ENCODE measurements at places on chromosomes 1 and 21.

DNA sequence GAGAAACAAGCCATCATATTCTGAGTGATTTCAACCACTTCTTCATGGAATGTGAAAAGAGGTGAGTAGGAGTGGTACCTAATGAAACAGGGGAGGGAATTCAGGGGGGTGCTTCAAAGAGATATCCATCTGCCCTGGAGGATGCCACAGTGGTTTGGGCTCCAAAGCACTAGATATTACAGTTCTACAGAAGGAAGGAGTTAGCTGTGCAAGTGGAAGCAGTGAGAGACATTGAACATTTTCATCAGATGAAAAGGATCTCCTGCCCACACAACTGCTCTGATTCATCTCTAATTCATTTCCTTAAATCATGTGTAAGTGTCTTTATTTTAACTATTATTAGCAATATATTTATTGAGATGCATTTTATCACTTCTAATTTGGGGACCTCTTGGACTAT lies 2.8 kb upstream of the RGS5 start:
- DNase-seq, result no peak

DNA sequence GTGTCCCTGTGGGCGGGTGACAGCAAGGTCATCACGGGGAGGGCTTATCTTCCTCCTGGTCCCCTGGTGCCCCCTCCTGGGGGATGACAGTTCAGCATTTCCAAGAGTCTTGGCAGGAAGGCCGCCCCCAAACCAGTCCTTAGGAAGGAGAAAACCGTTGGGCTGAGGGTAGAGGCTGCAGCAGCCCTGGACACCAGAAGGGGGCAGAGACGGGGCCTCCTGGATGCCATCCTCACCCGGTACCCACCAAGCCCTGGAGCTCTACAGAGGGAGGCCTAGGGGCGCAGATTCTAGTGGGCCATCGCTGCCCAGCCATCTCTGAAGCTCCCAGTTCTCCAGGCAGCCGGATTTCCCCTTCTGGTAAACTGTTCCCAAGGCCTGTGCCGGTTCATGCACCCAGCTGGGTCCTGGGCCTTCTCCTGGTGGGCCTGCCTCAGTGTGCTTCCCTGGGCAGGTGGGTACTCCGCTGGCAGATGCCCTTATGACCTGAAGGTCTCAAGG lies 14.8 kb upstream of the ZNF669 start:
- peak; percentile 15 for DNase-seq

DNA sequence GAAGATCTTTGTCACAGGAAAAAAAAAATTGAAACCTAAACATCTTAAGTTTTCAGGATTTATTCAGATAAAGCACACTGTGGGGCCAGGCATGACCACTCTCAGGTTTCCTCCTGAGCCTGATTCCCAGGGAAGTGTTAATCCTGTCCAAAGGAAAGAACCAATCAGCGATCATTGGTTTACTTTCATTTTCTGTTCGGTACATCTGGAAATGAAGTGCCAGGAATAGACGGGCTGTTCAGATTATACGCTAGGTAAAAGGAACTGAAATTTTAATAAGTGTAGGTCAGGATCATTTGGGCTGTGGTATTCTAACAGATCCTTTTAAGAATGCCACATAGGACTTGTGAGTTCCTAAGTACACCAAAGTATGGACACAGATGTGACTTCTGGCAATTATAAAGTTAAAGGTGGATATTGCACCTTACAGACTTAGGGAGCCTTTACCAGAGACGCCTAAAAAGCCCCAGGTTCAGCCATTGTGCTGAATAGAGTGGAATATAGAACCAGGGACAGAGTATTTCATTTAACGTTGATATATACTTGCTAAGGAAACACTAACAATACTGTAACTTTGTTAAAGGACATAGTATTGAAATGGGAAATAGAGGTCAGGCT lies 9.3 kb upstream of the CACYBP start:
- DNase-seq, result peak; percentile 64

DNA sequence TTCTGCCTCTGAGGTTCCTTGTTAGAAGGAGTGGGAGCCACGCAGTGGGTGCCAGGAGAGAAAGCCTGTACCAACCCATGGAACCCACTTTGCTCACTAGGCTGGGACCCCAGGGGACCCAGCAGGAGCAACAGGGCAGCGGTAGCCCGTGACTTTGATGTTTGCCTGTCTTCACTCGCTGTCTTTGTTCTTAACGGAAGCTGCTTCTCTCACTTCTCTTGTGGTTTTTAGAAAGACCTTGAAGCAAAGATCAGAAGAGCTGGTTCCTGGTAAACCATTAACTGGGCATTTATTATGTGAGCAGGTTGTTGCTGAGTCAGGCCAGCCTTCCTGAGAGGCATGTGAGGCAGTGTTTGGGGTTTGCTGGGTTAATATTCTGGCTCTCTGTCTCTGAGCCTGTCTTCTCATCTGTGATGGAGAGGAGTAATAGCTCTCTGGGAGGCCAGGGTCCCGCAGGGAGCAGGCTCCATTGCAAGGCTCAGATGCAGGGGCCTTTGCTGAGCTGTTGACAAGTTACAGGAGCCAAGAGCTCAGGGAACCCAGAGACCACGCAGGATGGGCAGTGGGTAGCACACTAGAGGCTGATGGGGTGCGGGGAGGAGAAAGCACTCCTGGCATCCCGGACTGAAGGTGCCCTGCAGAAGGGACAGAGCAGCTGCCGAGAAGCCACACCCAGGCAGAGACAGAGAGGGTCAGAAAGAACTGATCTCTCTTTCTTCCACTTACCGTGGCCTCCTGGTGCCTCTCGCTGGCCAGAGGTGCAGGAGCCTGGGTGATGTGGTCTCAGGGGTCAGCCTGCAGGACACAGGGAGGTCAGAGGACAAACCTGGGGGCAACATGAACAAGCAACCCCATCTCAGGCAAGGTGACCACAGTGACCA lies 367.5 kb upstream of the C1orf174 start:
- DNase-seq, result no peak

DNA sequence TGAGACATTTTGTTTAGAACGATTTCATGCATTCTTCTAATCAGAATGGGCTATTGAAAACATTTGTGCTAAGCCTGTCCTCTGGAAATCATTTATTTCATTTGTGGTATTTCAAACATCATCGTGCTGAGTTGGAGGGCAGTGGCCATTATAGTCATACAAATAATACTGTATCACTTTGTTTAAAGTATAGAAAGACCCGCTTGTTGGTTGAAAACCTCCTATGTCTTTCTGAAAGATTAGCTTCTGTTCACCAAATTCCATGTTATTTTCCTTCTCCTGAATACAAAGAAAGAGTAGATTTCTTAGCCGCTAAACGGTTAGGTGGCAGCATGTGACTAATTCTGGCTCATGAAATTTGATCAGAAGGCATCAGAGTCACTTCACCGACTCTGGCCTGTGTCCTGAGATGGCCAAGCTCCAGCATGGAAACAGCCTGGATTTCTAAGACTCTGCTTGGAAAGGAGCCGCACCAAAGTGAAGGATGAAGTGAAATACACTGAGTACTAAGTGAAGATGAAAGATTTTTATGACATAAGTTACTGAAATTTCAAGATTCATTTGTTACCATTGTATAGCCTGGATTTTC lies 355.1 kb downstream of the USP25 start:
- DNase-seq, result no peak

GRCh38 chr1:226220473-226221189 lies 2.8 kb upstream of the MIXL1 start:
- DNase-seq, result no peak

DNA sequence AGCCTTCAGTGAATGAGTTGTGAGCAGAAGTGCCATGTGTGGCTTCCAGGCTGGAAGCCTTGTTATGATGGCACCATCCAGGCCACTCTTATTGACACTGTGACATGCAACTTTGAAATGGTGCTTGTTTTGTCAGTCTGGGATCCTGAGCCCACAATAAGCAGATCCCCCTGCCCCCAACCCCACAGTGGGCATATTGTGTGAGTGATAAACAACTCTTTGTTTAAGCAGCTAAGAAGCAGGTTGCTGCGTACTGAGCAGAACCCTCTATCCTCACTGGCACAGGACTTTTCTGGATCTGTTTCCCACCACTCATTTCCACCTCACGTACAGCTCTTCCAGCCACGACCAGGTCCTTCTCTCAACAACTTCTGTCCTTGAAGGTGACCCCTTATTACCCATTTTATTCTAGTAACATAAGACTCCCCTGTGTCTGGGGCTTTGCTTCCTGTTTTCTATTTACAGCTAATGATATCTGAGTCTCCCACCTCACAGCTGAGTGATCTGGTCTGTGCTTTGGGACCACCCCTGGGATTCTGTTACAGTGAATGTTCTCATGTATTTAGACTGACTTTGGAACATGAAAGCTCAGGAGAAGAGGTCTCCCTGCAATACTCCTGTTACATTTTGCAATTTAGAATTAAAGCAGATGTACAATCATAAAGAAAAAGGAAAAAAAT lies 375.5 kb downstream of the PCP4 start:
- no peak for DNase-seq

DNA sequence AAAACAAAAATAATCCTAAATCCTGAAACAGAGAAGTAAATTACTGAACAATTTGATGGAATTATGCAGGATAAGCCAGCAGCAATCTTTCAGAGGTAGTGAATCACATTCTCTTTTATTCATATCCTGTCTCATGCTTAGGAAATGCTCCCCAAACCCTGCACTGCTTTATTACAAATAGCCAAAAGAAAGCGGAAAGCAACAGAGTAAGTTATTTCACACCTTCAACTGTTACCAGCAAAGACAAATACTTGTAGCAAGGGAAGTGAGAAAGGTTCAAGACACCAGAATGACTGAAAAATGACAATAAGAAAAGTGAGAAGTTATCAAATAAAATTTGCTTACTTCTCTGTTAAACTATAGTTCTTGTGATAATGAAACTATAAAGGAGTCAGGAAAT lies 6.2 kb downstream of the ZRANB2 start:
- no peak for DNase-seq

DNA sequence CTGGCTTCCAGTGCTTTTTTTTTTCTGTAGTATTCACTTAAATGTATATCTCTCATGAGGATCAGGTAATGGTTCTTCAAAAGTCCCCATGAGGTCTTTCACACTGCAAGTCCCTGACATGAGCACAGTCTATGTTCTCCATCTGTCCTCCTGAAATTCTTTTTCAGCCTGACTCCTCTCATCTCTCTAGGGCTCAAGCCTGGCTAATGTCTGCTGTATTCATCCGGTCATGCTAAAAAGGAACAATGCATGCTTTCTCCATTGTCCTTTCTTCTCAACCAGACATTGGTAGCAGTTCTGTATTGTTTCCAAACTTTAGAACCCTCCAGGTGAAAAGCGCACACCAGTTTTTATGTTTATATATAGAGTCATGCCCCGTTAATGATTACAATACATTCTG lies 368.3 kb upstream of the OLFM3 start:
- no peak for DNase-seq

- no peak for DNase-seq
These were observed 51.3 kb downstream of the PRKCZ start for GRCh38 chr1:2101531-2101930.

- no peak for DNase-seq
These were observed 48.5 kb upstream of the S1PR1 start for GRCh38 chr1:101188331-101188730.

GRCh38 chr1:202701200-202701599 lies 9.1 kb downstream of the SYT2 start:
- no peak for DNase-seq

DNA sequence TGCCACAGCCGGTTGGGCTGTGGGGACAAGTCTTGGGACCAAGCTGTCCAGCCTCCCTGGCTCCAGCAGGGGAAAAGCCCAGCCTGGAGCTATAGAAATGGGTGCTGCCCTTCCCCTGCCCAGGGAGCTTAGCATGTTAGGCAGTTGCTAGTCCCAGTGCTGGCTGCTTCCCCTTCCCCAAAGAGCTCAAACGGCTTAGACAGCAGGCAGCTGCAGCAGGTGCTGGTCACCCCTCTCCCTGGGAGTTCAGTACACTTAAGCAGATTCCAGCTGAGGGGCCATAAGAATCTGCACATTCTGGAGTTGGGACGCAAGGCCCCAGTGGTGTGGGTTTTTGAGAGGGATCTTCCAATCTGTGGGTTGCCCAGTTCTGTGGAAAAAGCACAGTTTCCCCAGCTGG lies 11.1 kb upstream of the REG4 start:
- no peak for DNase-seq

DNA sequence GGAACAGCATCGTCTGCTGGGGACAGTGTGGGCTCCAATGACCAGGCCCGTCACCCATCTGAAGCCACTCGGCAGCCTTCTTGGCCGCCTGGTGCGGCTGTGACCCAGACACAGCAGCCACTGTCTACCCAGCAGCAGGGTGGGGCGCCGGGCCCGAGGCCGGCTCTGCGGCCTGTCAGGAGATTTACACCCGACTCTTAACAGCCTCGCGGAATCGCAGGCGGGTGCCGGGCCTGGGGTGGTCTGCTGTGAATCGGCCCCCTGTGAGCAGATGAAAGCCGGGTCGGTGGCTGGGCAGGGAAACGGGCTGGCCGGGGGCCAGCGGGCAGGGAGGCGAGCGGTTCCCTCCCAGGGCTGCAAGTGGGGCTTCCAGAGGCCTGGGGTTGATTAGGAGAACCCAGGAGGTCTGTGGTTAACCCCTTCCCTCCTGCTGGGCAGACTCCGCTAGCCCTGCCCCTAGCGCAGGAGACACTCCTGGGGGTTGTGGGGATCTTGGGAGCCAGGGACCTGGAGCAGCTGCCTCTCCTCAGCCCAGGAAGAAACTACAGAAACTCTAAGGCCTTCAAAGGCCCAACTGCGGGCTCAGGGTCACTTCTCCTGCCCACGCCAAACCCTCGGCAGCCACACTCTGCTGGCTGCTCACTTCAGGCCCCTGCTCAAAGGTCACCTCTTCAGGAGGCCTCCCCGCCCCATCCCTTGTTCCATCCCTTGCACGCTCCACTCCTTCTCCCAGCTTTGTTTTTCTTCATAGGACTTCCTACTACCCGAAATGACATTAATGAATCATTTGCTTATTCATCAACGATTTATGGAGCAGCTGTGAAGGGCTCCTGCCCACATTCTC lies 15.6 kb downstream of the RUNX3 start:
- DNase-seq, result no peak

DNA sequence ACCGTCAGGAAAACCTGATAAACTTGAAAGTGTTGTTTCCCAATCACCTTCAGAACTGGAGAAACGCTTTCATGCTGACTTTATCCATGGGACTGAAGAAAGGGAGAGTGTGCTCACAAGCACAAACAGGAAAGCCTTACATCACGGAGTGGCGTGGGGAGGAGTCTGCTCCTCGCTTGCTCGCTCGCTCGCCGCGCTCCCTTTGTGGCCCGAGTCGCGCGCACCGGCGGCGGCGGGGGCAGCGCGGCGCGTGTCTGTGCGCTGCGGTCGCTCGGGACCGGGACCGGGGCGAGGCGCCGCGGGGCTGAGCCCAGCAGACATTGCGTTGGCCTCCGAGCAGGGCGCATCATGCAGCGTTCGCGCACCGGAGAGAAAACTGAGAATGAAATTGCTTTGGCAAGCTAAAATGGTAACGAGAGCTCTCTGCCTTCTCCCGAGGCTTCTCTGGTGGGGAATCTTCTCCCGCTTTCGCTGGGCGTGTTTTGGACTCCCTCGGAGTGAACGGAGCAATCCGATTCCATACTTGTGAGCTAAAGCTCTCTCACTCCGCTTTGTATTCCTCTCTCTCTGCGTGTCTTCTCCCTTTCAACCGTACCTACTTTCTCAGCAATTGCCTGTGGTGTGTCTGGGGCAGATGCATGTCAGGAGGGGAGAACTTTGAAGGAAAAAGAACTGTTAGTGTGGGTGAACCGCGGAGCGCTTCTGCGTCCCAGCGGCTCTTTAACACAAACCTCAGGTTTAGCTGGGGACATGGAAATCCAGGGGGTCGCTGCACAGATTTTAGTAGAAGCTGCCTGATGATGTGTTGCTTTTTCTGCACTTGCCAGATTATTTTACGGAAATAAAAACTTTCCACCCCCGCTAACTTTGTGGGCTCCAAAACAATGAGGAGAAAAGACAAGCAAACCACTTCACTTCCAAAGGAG lies at the start of gene RGL1:
Gene RGL1 (plus strand): TSS at position 205 of the 926 bp plus-strand sequence. CDS start 178 bp downstream, at position 383.
- DNase-seq, result peak; percentile 92

Data from suppressor macrophage treated with lipopolysaccharide for 4 hours (primary cell).